ENCODE measurements at places on chromosomes 5 and 9. TPM values are rescaled to one million over a fixed set of nuclear protein-coding genes. Genes with fewer than 3 reads are reported as not detected.

DNA sequence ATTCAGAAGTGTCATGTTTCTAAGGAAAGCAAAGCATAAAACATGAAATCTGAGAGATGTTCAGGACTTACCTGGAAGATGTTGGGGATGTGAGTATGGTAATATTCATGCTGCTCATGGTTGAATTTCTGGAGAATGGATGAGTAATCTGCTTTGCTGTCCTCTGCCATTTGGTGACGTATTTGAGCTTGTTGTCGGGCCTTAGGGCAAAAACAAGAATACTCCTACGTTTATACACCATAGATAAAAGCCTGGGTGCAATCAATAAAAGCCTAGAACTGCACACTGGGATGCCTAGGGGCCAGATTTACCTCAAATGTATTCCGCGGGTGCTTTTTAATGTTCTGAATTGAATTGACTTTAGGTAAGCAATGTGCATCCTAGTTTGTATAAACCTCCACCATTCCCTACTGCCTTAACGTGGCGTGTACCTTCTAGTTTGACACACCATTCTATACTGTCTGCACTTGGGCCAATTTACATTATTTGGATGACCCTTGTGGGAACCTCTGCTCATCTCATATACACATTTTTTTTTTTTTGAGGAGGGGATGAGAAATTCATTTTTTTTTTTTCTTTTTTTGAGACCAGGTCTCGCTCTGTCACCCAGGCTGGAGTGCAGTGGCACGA, 94.4 kb downstream of the USP20 start:
- no peak for DNase-seq
- H3K27me3 ChIP-seq = no peaks in the 10 kb centered on the region
- peaks cover 48% of the 10 kb centered on the region for H3K4me1 ChIP-seq
- peaks cover 72% of the 10 kb centered on the region for H3K36me3 ChIP-seq

- peaks cover 20% of the 10 kb centered on the region for H3K27me3 ChIP-seq
- H3K4me1 ChIP-seq = peaks cover 21% of the 10 kb centered on the region
- no peak overlapping the region for H3K27ac ChIP-seq
- DNase-seq = no peak
Observed at GRCh38 chr9:121453232-121453892, 46.3 kb downstream of the GGTA1 start.

The SPATA31A3 gene
- not detected for total RNA-seq

DNA sequence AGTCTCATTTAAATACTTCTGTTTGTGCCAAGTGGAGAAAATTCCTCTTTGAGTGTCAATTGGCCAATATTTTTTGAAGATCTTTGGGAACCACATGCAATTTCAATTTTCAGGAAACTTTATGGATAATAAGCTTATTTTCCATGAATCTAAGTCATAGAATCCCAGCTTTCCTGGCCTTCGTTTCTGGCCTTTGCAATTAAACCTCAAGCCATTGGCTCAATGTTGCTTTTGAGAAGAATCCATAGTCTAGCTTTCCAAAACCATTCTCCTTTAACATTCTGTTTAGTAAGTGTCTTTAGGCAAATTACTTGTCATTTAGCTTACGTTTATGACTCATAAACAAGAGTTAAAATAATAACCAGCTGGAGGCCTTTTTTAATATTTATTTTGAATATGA, 145.0 kb upstream of the FTMT start:
- DNase-seq = no peak
- no peak overlapping the region for H3K27ac ChIP-seq
- no peak overlapping the region for H3K4me3 ChIP-seq
- H3K36me3 ChIP-seq = no peaks in the 10 kb centered on the region

The TMEFF1 gene
- total RNA-seq = 0.68 TPM

DNA sequence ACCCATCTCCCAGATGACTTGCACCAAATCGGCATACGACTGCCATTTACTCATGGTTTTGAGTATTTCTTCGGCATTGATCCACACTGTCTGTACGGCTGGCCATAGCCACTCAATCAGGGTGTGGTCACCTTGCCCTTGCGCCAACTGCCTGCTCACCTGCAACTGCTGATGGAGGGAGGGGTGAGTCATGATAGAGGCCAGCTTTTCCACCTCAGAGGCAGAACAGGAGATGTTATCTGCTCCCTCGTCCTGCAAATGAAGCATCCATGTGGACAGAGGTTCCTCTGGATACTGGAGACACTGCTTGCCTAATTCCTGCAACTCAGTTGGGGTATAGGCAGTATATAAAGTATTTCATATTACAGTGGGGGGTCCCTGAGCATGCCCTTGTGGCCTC, 85.6 kb upstream of the ATP10B start:
- no peaks in the 10 kb centered on the region for H3K4me1 ChIP-seq
- DNase-seq = no peak
- no peaks in the 10 kb centered on the region for H3K36me3 ChIP-seq
- H3K27ac ChIP-seq = no peak overlapping the region
- H3K4me3 ChIP-seq = no peak overlapping the region

The PCDHB12 gene
- total RNA-seq = not detected

The GGTA1 gene
- not detected for total RNA-seq

GRCh38 chr5:2168601-2169429, 286.1 kb upstream of the IRX4 start:
- H3K36me3 ChIP-seq = no peaks in the 10 kb centered on the region
- H3K4me1 ChIP-seq = no peaks in the 10 kb centered on the region
- H3K27ac ChIP-seq = no peak overlapping the region
- DNase-seq = no peak
- no peak overlapping the region for H3K4me3 ChIP-seq
- peaks cover 2% of the 10 kb centered on the region for H3K27me3 ChIP-seq

GRCh38 chr5:134252671-134253070, 26.8 kb upstream of the PPP2CA start:
- no peaks in the 10 kb centered on the region for H3K4me1 ChIP-seq
- H3K27ac ChIP-seq = no peak overlapping the region
- DNase-seq = no peak
- no peaks in the 10 kb centered on the region for H3K36me3 ChIP-seq
- peaks cover 3% of the 10 kb centered on the region for H3K27me3 ChIP-seq

DNA sequence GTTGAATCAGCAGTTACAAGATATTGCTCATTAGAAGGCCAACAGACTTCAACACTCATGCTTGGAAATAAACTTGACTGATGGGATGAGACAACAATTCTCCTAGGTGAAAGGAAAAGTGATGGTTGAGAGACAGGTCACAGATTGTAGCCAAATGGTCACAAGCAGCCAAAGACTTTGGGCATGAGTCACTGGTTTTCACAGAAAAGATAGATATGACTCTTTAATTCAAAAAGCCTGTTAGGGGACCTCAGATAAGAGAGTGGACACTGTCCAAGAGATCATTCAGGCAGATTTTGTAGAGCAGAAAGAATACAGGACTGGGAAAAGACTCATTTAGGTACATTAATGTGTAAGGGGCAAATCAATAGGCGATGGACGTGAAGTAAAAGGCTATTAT, 982.5 kb downstream of the MAT2B start:
- no peak overlapping the region for H3K4me3 ChIP-seq
- no peaks in the 10 kb centered on the region for H3K4me1 ChIP-seq
- H3K27ac ChIP-seq = no peak overlapping the region
- no peaks in the 10 kb centered on the region for H3K36me3 ChIP-seq

GRCh38 chr5:103487218-103487617, 75.4 kb downstream of the NUDT12 start:
- H3K27me3 ChIP-seq = peaks cover 3% of the 10 kb centered on the region
- DNase-seq = no peak
- H3K4me1 ChIP-seq = no peaks in the 10 kb centered on the region
- no peak overlapping the region for H3K4me3 ChIP-seq

The FAT2 gene
- total RNA-seq = not detected

The SPATA6L gene
- 0.78 TPM for total RNA-seq

The PLPP7 gene
- not detected for total RNA-seq

GRCh38 chr5:1278656-1279442, 16.0 kb downstream of the TERT start:
- H3K4me3 ChIP-seq = no peak overlapping the region
- H3K36me3 ChIP-seq = peaks cover 12% of the 10 kb centered on the region
- DNase-seq = no peak

DNA sequence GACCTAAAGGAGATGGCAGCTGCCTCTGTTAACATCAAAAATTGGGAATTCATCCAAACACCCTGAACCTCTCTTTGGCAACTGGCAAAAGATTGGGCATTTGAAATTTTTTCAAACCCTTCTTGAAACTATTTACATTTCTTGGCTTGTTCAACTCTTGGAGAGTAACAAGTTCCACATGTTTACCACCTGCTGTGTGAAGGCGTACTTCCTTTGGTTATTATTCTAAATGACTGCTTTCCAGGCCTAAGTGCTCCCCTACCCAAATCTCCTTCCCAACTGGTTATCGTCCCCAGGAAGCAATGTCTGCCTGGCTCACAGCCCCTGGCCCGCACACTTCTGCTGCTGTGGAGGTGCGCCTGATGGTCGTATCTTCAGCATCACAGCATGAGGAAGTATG, 422.7 kb downstream of the DMAC1 start:
- H3K27me3 ChIP-seq = peaks cover 6% of the 10 kb centered on the region
- no peak for DNase-seq
- no peak overlapping the region for H3K4me3 ChIP-seq
- no peaks in the 10 kb centered on the region for H3K4me1 ChIP-seq
- no peaks in the 10 kb centered on the region for H3K36me3 ChIP-seq
- no peak overlapping the region for H3K27ac ChIP-seq

DNA sequence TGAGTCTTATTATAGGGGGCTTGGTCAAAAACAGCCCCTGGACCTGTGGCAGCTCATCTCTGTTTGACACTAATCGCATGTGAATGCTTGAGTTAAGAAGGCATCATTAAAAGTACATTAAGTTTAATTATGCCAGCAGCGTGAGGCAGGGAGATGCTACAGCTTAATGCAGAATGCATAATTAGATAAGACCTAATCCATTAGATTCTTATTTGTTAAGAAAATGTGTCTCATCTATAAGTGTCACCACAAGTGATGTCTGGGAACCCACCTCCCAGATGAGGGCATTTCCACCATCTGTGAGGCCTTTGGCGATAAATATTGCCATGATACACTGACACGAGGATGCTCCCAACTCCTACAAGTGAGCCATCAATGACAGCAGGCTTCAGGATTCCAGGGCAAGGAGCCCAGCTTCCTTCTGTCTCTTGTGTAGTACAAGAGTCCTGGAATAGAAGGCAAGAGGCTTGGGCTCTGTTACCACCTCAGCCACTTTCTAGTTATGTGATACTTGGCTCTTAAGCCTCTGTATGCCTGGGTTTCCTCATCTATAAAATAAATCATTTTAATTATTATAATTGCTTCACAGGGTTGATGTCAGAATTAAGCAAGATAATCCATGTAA, 202.7 kb downstream of the FAM114A2 start:
- DNase-seq = no peak
- H3K4me1 ChIP-seq = no peaks in the 10 kb centered on the region
- H3K36me3 ChIP-seq = no peaks in the 10 kb centered on the region
- H3K4me3 ChIP-seq = no peak overlapping the region
- no peak overlapping the region for H3K27ac ChIP-seq

GRCh38 chr9:38185647-38186403, 116.8 kb upstream of the SHB start:
- no peak overlapping the region for H3K4me3 ChIP-seq
- no peaks in the 10 kb centered on the region for H3K36me3 ChIP-seq
- no peak overlapping the region for H3K27ac ChIP-seq
- no peaks in the 10 kb centered on the region for H3K4me1 ChIP-seq
- no peak for DNase-seq

- H3K4me1 ChIP-seq = no peaks in the 10 kb centered on the region
- H3K36me3 ChIP-seq = no peaks in the 10 kb centered on the region
- H3K27me3 ChIP-seq = peaks cover 2% of the 10 kb centered on the region
Observed at GRCh38 chr5:57824623-57825022, 342.0 kb upstream of the ACTBL2 start.
